Right ventricle myocardium superior (tissue), 1 donor: ENCODE measurements at places on chromosomes 16 and 17.

GRCh38 chr16:70736465-70737376 is 50.9 kb upstream of the MTSS2 start:
- DNase-seq: no peak

- no peak for DNase-seq
Measured at GRCh38 chr17:55116440-55116914, 147.9 kb downstream of the STXBP4 start.

DNA sequence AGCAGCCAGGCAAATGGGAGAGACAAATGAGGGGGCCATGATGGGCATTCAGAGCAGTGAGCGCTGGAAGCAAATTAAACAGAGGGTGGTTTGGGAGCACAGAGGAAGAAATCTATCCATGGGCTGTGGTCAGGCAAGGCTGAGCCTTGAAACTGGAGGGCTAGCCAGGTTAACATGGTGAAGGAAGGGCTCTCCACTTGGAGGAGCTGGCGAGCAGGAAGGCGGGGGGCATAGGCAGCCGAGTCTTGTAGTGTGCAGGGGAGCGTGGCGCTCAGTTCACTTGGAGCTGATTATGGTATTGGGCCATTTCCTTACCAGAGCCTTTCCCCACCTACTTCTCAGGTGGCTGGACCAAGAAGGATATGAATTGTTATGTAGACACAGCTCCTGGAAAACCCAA is 189.7 kb downstream of the SNX29 start:
- no peak for DNase-seq

- no peak for DNase-seq
Measured at GRCh38 chr17:50785946-50786570, 18.7 kb upstream of the ANKRD40CL start.

- no peak for DNase-seq
Measured at GRCh38 chr16:27600381-27600780, 50.4 kb downstream of the KATNIP start.
